HCT116 (cell line): ENCODE measurements at places on chromosomes 5 and 9.

DNA sequence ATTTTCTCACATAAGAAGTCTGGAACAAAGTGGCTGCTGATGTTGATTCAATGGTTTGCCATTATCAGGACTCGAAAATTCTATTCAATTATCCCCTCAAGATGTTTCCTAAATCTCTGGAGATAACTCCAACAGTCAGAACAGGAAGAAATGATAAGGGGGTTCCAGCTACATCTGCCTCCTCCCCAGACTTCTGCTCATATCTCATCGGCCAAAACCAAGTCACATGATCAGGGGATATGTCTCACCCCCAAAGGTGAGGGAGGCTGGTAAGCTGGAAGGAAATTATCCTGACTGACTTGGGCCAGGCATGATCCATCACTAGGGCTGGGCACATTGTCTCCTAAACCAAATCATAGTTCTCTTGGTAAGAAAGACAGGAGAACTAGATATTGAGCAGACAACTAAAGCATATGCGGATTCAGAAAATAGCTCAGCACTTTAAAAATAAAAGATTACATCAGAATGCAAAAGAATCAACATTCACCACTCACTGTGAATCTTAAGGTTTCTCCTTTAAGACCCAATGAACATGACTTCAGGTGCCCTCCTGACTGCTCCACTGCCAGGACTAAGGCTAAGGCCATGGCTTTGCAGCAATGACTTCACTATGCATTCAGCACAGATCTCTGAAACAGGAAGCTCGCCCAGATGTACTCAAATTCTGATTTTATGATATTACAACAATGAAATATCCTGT, 306.3 kb downstream of the ENC1 start:
- DNase-seq: no peak
- no peak overlapping the region for H3K4me3 ChIP-seq

DNA sequence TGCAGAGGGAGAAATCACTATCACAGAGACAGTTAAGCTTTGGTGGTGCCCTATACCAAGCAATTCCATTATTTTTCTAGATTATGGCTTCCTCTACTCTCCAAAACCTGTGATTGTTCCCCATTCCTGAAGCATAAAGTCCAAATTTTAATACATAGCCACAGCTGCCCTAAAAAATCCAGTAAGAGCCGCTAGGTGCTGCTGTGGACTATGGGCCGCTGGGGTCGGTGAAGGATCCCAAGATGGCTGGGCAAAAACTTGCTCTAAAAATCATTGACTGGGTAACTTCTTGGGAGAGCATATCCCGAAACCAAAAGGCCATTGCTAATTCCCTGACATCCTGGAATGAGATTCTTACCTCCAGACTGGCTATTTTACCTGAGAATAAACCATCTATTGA, 245.3 kb downstream of the NFIB start:
- DNase-seq: no peak
- H3K27ac ChIP-seq: no peak overlapping the region
- H3K27me3 ChIP-seq: no peaks in the 10 kb centered on the region
- H3K36me3 ChIP-seq: no peaks in the 10 kb centered on the region

DNA sequence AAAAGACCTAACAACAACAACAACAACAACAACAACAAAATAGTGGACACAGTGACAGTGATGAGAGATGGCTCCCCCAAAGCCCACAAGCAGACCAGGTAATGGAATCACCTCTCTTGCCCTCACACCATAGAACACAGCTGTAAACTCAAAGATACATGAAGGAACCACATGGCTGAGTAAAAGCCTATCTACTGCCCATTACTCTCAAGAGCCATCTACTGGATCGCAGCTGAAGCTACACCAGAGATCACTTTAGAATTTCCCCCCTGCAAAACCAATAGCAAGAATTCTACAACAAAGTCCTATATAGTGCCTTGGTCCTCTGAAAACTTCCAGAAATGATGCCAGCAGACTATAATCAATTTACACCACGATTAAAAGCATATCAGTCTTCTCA, 1537.6 kb upstream of the CDH9 start:
- DNase-seq: no peak
- H3K4me1 ChIP-seq: no peaks in the 10 kb centered on the region
- H3K36me3 ChIP-seq: no peaks in the 10 kb centered on the region
- no peak overlapping the region for H3K27ac ChIP-seq
- H3K4me3 ChIP-seq: no peak overlapping the region
- H3K27me3 ChIP-seq: no peaks in the 10 kb centered on the region

- no peaks in the 10 kb centered on the region for H3K27me3 ChIP-seq
- H3K4me1 ChIP-seq: no peaks in the 10 kb centered on the region
- no peak overlapping the region for H3K27ac ChIP-seq
- no peak for DNase-seq
Measured at GRCh38 chr5:143708672-143709071, 103.3 kb upstream of the HMHB1 start.

GRCh38 chr9:115810166-115810565, 343.4 kb upstream of the PAPPA start:
- H3K27ac ChIP-seq: no peak overlapping the region
- no peaks in the 10 kb centered on the region for H3K36me3 ChIP-seq
- 0 out of 2 replicates have a peak, but pooled peaks cover 6% of the 10 kb centered on the region for H3K27me3 ChIP-seq
- no peak for DNase-seq
- no peak overlapping the region for H3K4me3 ChIP-seq

DNA sequence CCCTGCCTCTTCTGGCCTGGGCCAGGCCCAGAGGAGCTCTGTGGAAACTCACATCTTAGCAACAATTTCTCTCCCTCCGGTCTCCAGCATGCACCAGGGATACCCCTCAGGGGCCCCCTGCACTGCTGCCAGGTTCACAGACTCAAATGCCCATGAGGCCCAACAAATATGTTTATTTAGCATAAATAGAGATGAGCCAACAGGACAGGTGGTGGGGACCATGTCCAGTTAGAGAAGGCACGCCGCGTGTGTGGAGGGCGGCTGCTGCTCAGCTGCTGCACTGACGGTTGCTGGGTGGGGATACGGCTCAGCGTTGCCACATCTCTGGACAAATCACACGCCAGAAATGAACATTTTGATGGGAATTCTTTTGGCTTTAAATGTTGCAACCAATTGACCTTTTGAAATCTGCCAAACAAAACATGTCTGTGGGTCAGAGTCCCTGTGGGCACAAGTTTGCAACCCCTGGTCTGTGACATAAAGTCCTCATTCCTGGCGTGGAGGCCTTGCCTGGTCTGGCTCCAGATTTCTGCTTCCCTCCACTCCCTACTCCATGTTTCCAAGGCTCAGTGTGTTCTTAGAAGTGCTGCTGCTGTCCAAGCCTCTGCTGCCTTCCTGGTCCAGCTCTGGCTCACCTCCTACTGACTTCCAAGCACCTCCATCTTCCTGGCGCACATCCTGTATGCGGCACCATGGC, 88.9 kb downstream of the AMBP start:
- H3K27me3 ChIP-seq: no peaks in the 10 kb centered on the region
- H3K4me3 ChIP-seq: no peak overlapping the region
- no peak for DNase-seq
- no peaks in the 10 kb centered on the region for H3K36me3 ChIP-seq

- H3K4me3 ChIP-seq: no peak overlapping the region
- no peak overlapping the region for H3K27ac ChIP-seq
- DNase-seq: no peak
- H3K27me3 ChIP-seq: no peaks in the 10 kb centered on the region
- no peaks in the 10 kb centered on the region for H3K36me3 ChIP-seq
- no peaks in the 10 kb centered on the region for H3K4me1 ChIP-seq
Measured at GRCh38 chr5:123813264-123813663, 301.3 kb downstream of the CSNK1G3 start.

- no peaks in the 10 kb centered on the region for H3K27me3 ChIP-seq
- DNase-seq: no peak
- H3K4me1 ChIP-seq: no peaks in the 10 kb centered on the region
Measured at GRCh38 chr5:83946516-83946915, 225.9 kb upstream of the HAPLN1 start.

DNA sequence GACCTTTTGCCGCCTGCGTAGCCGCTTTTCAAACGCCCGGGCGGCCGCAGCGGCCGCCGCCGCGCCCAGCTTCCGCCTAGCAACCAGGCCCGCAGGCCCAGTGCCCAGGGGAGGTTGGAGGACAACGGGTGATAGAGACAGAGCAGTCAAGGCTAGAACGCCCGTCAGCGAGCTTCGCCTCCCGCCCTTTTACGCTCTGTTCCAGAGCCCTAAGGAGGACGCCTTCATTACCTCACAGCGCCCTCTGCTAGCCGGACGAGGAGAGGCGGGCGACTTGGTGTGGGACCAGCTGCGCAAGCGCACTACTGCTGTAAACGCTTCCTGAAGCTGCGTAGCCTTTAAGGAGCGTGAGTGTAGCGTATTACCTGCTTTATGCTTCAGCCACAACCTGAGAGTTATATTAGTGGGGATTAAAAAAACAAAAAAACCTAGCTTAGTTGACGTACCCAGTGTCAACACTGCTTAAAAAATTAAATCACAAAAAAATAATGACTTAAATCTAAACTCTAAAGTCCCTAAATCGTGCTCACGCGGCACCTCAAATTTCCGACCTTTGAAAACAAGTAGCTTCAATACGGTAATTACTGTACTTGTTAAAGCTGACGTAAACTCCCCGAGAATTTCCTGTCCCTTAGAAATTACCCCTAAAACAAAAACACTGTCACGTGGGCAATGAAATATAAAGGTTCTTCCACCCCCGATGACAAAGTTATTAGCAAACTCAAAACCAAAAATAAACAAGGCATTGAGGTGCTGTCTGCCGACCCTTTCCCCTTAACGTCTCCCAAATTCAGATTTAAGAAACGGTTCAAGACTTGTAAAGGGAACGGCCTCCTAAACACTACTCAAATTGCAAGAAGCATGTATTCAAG, at the start of gene CEP120:
CEP120 (minus strand) TSS at position 126 of the 872 bp plus-strand sequence. CDS start 405 bp downstream, outside the sequence.
- H3K27me3 ChIP-seq: no peaks in the 10 kb centered on the region
- peaks cover 4% of the 10 kb centered on the region; the same call in 1 of the 2 replicates for H3K4me1 ChIP-seq
- DNase-seq: peak; percentile 99
- no peaks in the 10 kb centered on the region for H3K36me3 ChIP-seq
- H3K27ac ChIP-seq: peak within 1 kb of the TSS; percentile 53

DNA sequence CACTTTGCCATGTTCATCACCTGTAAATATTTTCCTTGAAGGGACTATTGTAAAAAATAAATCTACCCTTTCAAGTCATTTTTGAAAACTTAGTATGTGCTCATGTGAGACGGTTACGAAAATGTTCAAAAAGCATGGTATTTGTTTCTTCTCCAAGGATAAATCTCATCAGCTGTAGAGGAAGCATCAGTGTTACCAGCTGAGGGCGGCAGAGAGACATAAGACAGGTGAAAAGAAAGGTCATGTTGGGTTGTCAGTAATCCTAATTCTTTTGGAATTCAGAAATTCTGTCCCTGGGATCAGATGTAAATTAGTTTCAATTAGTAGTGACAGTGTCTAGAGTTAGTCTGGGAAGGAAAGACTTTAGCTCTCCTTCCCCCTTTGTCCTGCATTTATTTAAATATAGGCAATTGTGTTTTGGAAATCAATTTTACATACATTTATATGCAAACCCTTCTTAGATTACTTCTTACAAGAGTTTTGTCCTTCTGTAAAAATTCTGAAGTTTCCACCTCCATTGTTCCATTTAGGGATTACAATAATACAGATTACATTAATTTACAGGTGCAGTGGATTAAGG, 791.9 kb upstream of the CDH6 start:
- H3K27me3 ChIP-seq: no peaks in the 10 kb centered on the region
- no peak for DNase-seq
- no peaks in the 10 kb centered on the region for H3K36me3 ChIP-seq
- H3K4me1 ChIP-seq: no peaks in the 10 kb centered on the region
- no peak overlapping the region for H3K27ac ChIP-seq

GRCh38 chr9:3968891-3969290, 331.0 kb downstream of the GLIS3 start:
- H3K4me1 ChIP-seq: no peaks in the 10 kb centered on the region
- H3K27ac ChIP-seq: no peak overlapping the region
- DNase-seq: peak; percentile 83
- H3K36me3 ChIP-seq: no peaks in the 10 kb centered on the region
- H3K4me3 ChIP-seq: no peak overlapping the region

GRCh38 chr9:123234853-123235252, 33.5 kb downstream of the STRBP start:
- H3K27me3 ChIP-seq: no peaks in the 10 kb centered on the region
- no peak overlapping the region for H3K27ac ChIP-seq
- no peak overlapping the region for H3K4me3 ChIP-seq
- H3K36me3 ChIP-seq: no peaks in the 10 kb centered on the region
- H3K4me1 ChIP-seq: no peaks in the 10 kb centered on the region

DNA sequence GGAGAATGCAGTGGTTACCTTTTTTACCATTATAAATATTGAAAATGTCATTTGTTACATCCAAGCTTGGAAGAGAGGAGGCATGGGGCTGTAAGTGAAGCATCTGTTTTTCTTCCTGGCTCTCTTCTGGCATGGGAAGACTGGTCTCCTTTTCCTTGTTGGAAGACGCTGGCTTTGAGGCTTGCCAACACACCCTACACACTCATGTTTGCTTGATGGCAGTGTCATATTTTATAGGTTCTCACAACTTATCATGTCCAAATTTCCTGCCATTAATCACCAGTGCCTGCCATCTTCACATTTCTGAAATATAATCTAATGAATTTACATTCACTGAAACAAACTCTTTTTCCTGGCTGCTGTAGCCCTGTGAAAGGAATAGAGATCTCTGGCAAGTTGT, 252.9 kb downstream of the MAN2A1 start:
- no peaks in the 10 kb centered on the region for H3K4me1 ChIP-seq
- H3K27me3 ChIP-seq: peaks cover 13% of the 10 kb centered on the region
- no peak overlapping the region for H3K4me3 ChIP-seq
- no peaks in the 10 kb centered on the region for H3K36me3 ChIP-seq

GRCh38 chr5:58919833-58920232, 337.0 kb downstream of the RAB3C start:
- DNase-seq: no peak
- no peaks in the 10 kb centered on the region for H3K4me1 ChIP-seq
- no peak overlapping the region for H3K4me3 ChIP-seq

- peaks cover 11% of the 10 kb centered on the region for H3K36me3 ChIP-seq
- no peaks in the 10 kb centered on the region for H3K27me3 ChIP-seq
- peaks cover 17% of the 10 kb centered on the region for H3K4me1 ChIP-seq
- DNase-seq: no peak
- no peak overlapping the region for H3K27ac ChIP-seq
Measured at GRCh38 chr5:316210-317085, 5.1 kb upstream of the AHRR start.
